ENCODE measurements at places on chromosomes 3 and 15.

- no peak for DNase-seq
These were observed 4.9 kb downstream of the SLC26A6 start for GRCh38 chr3:48630407-48630806.

DNA sequence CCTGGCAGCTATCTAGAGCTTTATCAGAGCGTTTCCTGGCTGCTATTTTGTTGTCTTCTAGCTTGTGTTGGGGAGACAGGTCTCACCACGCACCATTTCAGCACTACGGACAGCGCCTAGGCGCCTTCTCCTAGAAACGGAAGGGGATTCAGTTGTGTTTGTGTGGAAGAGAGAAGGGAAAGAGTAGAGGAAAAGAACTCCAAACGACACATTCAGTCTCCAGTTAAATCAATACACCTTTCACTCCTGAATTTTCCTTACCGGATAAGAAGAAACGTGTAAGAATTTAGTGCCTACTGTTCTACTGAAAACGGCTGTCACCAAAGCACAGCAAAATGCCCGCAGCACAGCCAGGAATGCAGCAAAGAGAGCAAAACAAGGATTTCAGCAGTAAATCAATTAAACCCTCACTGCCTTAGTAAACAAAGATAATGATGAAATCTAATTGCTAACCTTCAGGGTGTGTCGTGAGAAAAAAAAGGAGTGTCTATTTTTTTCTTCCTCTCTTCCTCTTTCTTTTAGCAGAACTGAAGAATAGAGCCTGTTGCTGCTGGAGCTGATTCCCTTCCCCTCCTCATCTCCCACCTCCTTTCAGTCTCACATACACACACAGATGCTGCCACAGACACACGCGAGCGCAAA, 412 bp upstream of the CTXN2 start:
- peak; percentile 31 for DNase-seq

DNA sequence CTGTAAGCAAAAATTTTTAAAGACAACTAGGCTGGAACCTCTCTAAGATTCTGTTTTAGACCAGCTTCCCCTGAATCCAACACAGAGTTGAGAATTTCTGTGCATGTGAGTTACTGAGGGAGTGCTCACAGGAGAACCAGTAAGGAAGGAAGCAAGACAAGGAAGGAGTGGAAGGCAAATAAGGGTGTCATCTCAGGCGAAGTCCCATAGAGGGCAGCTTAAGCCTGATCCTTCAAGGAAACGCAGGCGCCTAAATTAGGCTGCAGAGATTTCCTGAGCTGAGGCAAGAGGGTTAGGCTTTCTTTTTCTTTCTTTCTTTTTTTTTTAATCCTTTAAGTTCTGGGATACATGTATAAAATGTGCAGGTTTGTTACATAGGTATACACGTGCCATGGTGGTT, 36.2 kb upstream of the COL6A6 start:
- DNase-seq = no peak

DNA sequence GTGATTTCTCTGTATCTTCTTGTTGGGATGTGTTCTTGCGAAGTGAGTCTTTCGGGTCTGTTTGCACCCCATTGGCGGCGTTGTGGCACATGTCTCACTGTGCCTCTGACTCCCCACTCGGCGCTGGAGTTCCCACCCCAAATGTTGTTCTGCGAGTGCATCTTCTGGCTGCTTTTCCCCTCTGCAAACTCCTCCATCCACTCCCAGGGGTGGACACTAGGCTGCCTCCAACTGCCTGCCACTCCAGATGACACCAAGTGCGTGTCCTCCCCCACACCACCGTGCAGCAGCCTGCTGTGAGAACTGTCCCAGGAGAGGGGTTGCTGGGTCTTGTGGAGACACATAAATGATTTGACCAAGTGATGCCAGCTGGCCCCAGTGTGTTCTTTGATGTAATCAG, 17.6 kb downstream of the EFCC1 start:
- no peak for DNase-seq

- no peak for DNase-seq
These were observed 142.4 kb downstream of the TIGIT start for GRCh38 chr3:114436182-114436581.

- DNase-seq = no peak
These were observed 14.6 kb upstream of the FAM107A start for GRCh38 chr3:58591517-58592510.

- peak; percentile 79 for DNase-seq
These were observed 417.7 kb upstream of the TBL1XR1 start for GRCh38 chr3:177615015-177615414.

GRCh38 chr3:9503283-9503682, 50.3 kb downstream of the LHFPL4 start:
- DNase-seq = peak; percentile 43

DNA sequence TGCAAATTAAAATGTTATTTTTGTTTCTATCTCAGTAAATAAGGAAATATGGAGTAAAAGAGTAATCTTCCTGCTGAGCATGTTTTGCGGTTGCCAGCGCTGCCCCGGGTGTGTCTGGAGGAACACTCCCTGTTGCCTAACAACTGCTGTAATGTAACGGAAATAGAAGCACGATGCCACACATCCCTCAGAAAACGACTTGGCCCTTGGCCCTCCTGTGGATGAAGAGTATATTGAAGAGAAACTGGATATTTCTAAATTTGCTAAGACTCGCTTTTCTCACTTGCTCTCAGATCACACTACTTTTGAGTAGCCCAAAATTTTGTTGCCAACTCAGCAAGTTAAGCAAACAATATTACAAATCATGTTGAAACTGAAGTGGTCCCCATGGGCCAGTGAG, 18.9 kb downstream of the CX3CR1 start:
- DNase-seq = peak; percentile 37

- DNase-seq = no peak
These were observed 6.1 kb downstream of the TNFAIP8L3 start for GRCh38 chr15:51088585-51088984.

DNA sequence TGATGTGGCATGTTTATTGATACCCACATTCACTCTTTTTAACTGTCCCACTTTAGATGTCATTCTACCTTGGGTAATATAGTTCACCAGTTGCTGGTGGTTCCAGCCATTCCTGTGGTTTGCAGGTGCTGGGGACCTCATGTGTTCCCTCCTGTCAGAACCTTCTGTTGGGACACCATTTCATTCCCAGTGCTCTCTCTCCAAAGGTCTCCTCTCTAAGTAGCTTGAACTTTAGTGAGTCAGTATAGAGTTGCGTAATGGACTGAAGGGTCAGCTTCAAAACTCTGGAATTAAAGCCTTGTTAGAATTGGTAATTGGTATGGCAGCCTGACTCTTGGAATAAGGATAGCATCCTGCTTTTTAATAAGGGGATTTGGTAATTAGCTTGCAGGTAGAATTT, 108.5 kb downstream of the PLCL2 start:
- no peak for DNase-seq

- DNase-seq = no peak
These were observed 24.5 kb upstream of the GOLGA6C start for GRCh38 chr15:75233504-75234190.

DNA sequence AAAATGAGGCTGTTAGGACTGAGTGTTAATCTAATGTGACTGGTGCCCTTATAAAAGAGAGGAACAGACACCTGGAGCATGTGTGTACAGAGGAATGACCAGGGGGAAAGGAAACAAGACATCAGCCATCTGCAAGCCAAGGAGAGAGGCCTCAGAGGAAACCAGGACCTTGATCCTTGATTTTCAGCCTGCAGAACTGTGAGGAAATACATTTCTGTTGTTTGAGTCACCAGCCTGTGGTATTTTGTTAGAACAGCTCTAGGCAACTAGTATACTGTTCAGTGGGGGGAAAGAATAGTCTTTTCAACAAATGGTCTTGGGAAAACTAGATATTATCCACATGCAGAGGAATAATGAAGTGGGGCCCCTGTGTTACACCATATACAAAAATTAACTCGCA, 80.6 kb downstream of the CCR1 start:
- DNase-seq = no peak

DNA sequence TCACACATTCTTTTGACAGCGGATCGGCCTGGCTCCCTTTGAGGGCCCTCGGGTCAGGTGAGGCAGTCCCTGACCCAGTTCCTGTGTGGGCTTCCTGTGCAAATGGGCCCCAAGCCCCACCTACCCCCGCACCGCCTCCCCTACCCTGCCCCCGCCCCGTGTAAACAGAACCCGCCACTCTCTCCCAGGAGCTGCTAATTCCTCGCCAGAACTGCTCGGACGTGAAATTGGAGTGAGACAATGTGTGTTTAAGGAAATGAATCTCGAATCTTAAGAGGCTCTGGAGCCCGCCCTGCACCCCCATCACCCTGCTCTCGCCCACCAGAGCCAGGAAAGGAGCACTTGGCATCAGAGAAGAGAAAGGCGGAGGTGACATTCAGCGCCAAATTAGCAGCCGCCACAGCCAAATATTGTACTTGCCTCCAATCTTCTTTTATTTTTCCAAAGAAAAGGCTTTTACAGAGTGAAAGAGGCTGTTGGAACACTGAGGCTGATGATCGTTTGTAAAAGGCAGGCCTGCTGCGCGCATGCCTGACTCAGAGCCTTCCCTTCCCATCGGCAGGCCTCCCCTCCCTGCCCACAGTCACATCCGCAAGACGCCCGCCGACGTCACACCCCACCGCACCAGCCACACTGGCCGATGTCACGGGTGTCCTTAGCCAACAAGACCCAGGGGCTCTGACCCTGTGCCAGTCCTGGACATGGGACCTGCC, 53.1 kb downstream of the CACNA2D2 start:
- peak; percentile 58 for DNase-seq

DNA sequence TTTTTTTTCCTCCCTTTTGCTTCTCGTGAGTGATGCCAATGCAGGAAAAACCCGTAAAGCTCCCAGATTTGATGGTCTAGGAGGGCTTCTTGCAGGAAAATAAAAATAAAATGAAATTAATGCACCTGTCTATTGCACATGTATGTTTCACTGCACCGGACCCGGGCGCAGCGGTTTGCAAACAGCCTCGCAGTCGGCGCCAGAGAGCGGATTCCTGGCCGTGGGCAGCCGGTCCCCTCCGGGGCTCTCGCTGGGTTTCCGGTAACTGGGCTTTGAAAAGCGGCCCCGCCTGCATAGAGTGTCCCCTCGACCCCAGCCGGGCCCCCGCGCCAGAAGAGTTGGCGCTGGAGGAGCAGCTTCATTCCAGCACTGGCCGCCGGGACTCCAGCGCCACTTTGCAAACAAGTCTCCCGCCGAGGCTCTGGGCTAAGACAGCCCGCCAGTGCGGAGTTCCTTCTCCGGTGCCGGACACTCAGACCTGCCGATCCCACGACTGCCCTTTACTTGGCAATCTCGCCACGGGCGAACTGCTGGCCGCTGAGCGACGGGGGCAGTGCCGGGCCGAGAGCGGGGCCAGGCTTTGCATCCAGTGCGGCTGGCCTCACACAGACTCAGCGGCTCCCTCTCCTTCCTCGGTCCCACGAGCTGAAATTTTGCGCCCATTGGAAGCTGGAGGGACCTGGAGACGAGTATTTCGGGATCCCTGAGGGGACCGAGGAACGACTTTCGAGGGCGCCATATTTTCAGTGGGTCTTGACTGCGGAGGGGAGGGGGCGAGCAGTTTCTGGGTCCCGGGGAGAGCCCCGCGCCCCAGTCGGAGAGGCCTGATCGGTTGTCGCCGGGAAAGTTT, 225.9 kb upstream of the C2CD4B start:
- peak; percentile 32 for DNase-seq

DNA sequence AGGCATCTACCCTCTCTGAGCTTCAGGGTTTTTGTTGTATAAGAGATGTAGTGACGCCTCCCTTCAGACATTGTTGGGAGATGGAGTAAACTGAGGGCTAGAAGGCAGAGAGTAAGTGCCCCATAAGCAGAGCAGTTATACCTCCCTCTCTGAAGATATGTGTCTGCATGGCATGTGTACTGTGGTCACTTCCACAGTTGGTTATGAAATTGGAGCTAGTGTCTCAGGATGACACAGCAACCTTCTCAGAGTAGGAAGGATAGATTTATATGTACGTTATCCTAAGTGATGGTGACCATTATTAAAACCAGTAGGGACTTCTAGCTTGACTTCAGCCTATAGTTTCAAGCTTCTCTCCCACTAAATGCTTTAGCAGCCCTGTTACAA, 17.9 kb downstream of the PXK start:
- DNase-seq = no peak
